ENCODE measurements at places on chromosomes 16 and 17.

GRCh38 chr17:64635647-64636305 is 26.3 kb downstream of the SMURF2 start:
- no peak for DNase-seq

DNA sequence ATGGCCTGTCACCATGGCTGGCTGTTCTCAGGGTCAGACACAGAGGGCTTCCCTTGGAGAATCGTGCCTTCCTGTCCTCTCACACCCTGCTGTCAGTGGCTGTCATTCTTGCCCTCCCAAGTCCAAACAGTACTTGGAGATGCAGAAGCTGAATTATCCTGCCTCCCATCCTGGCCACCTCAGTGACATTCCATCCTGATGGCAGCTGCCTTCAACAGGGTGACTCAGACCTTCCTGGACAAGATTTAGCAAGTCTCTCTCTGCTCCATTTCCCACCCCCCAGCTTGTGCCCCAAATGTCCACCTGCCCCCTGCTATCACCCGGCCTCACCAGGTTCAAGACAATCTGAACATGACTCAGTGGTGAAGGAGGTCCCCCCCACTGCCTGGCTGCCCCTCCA is 4.8 kb upstream of the KRT36 start:
- DNase-seq = no peak

DNA sequence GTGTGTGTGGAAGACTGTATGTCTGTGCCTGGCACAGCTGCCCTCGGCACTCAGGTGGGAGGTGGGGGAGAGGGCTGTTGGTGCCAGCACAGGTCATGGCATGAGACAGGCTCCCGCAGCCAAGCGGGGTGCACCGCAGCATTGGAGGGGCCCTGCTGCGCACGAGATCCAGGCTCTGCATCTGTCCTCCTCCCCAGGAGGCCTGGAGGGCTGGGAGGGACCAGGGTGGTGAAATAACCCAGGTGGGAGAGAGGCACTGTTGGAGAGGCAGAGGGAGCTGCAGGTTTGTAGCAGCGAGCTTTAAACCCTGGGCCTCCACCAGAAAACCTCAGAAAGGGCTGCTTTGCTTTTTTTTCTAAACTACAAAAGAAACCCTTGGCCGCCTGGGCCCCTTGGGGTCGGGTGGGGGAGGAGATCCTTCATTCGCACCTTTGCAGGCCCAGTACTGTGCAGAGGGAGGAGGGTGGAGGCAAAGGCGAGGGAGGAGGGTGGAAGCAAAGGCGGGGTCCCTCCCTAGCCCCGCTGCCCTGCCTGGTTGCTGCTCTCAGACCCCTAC is 241.7 kb downstream of the SEC14L1 start:
- peak; percentile 68 for DNase-seq

GRCh38 chr17:77926981-77927380 is 31.5 kb upstream of the TNRC6C start:
- DNase-seq = no peak

DNA sequence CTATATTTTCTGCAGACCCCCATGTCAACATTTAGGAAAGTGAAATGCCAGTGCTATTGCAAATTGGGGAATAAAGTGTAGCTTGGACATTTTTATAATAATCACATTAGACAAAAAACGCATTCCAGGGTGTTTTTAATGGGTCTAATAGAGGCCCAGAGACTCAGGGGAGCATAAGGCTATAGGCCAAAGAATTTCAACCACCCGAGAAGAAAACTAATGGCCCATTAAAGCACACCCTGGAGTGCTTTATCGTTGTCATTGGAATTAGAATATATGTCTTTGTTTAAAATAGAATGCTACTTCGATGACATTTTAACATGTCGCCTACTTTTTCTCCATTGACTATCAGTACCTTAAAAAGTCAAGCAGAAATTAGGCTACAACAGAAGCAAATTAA is 414.1 kb upstream of the CDH8 start:
- no peak for DNase-seq

- DNase-seq = no peak
Observed at GRCh38 chr16:21957714-21958346, 4.7 kb downstream of the UQCRC2 start.

DNA sequence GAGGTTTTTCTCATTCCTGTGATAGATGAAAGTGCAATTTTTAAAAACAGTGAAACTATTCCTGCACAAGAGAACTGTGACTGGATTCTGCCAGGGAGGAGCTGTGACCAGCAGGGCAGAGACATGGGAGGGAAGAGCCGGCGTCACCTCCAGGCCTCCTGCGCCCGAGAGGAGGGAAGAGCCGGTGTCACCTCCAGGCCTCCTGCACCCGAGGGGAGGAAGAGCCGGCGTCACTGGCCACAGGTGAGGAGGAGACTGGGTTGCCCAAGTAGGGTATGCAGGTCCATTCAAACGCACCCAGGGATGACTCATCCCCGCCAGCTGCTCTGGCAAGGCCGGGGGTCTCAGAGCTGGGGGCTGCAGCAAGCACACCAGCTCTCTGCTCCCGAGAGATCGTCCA is 56.7 kb downstream of the METRNL start:
- peak; percentile 7 for DNase-seq

GRCh38 chr17:34624767-34625383 is 45.5 kb downstream of the TMEM132E start:
- no peak for DNase-seq

DNA sequence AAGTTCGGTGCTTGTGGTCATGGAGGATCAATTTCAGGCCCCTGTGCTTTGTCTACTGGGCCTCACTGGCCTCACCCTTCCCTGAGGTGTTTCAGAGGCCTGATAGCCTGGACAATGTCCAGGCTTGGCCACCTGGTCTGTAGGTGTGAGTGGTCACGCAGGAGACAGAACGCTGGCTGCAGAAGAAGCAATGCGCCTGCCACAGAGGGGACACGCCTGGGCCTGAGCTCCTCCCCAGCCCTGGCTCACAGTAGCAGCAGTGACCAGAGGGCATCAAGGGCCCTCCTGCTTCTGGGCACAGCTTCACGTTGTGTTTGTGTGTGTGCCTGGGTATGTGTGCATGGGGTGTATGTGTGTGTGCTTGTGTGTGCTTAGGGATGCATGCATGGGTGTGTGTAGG is 1.9 kb upstream of the PITPNM3 start:
- DNase-seq = no peak

GRCh38 chr17:80795754-80796153 is 195.9 kb upstream of the CHMP6 start:
- peak; percentile 17 for DNase-seq

DNA sequence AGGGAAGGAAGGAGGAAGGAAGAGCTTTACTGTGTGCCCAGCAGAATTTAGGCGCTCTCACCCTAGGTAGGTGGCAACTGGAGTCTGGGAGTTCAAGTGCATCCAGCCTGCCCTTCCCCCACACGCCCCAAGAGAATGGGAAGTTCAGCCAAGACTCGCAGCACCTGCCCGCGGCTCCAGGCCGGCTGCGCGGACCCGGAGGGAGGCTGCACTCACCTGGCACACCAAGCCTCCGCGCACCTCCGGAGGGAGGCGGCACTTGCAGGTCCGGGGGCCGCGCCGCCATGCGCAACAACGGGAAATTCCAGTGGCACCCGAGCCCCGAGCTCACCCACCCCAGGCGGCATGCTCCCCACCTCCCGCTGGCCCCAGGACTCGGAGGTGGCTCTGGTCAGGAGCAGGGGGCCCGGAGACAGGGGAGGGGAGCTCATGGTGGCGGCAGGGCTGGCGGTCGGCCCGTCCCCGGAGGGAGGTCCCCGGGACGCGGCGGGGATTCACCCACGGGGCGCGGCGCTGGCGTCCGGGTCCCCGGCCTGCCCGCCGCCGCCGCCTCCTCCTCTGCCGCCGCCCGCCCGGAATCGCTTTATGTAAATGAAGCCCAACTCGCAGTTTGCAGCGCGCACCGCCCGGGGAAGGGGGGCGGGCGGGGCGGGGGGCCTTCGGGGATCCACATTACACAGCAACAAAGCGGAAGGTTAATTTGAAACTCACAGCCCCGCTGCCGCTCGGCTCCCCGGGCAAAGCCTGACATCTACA is at the start of gene ZFHX3:
ZFHX3 (minus strand) TSS at position 593 of the 756 bp plus-strand sequence. CDS start 87,983 bp downstream, outside the sequence.
- no peak for DNase-seq

GRCh38 chr17:12659500-12659899 is 6.2 kb upstream of the MYOCD start:
- DNase-seq = no peak

DNA sequence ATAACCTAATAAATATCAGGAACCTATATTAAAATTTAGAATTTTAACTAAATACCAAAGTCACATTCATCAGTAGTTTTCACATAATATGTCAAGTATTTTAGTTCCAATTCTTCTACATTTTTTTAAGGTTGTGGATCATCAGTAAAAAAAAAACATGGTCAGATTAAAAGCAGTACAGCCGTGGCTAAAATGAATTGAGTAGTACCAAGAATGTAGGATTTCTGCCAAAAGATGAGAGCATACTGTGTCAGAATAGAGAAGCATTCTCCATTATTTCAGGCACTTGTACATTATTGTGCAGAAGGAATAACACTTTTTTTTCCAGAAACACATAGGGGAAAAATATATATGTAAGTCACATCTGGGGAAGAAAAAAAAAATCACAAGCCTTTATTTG is 1176.1 kb downstream of the CDH11 start:
- no peak for DNase-seq

DNA sequence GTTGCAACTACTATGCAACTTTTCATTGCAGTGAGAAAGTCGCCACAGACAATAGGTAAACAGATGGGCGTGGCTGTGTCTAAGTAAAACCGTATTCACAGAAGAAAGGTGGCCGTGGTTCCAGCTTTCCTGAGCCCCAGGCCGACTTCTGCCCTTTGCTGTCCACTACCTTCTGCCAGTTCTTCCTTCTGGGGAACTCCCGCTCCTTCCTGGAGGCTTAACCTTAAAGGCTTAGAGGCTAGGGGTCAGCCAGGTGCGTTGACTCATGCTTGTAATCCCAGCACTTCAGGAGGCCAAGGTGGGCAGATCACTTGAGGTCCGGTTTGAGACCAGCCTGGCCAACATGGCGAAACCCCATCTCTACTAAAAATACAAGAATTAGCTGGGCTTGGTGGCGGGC is 2.1 kb upstream of the SEPTIN12 start:
- DNase-seq = no peak

DNA sequence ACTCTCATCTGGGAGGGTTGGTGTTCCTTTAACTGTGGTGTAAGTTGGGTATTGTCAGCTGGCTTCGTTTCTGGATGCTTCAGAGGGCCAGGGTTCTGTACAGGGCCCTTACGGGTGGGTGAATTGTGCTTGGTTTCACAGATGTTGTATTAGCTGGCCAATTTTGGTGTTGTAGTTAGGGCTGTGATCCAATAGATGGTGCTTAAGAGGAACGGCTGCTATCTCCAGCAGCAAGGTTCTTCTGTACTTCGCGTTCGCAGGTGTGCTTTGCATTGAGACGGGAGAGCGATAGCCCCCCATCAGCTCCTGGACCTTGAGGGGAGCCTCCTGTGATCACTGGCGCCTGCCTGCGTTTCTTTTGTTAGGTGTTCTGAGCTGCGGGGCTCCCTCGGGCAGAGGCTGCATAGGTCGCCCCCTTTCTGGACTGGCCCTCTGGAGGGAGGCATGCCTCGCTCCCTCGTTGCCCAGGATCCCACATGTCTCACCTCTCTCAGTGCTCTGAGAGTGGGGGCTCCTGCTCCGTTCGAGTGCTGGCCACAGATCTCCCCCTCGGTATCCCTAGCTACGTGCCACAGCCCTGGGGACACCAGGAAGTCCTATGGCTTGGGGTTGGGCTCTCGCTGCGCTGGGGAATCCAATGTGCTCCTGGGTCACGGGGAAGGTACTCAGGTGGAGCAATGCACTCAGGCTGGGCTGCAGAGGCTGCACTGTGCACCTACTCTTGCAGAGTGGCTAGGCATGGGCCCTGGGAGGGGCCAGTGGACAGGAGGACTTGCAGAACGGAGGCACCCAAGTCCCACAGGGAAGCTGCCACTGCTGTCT is 837 bp upstream of the PRDM7 start:
- DNase-seq = no peak

- DNase-seq = peak; percentile 47
Observed at GRCh38 chr17:19876529-19877161, 8.9 kb upstream of the ULK2 start.

GRCh38 chr16:87543436-87544191 is 50.8 kb upstream of the ZCCHC14 start:
- DNase-seq = no peak

GRCh38 chr16:31416371-31416770 is 11.8 kb downstream of the COX6A2 start:
- DNase-seq = no peak

GRCh38 chr17:64460955-64461354 is 12.0 kb downstream of the MILR1 start:
- no peak for DNase-seq

- no peak for DNase-seq
Observed at GRCh38 chr16:69448470-69449193, 24.2 kb downstream of the CYB5B start.

DNA sequence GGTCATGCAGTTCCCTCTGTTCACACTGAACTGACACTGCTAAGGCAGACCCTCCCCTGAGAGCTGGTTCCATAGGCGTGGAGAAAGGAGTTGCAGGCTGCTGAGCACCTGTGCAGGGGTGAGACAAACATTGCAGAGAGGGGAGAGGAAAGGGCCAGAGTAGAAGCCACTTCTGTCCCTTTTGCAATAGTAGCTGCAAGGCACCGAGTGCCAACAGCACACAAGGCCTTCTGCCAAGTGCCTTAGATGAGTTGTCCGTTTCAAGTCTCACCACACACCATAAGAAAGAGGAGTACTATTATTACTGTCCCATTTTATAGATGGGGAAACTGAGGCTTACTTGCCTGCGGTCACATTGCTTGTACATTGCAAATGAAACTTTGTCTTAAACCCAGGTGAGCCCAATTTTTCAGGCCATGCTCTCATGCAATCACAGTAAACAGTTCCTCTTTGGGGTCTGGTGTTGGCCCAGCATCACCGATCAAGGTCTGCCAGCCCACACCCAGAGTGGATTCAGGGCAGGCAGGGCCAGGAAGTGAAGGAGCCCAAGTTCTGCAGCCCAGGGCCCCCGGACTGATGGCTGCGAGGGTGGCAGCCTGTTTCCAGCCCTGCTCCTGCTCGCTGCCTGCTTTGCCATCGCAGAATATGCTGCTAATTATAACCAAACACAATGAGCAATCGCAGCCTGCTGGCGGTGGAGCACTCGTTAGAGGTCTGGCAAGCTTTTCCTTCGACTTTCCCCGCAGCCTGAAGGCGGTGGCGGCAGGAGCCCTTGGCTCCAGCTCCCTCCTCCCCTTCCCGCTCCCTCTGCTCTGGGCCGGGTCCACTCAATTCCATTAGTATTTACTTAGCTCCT is 36.8 kb upstream of the DYNLL2 start:
- DNase-seq = no peak

- DNase-seq = no peak
Observed at GRCh38 chr17:12603566-12603965, 62.1 kb upstream of the MYOCD start.

DNA sequence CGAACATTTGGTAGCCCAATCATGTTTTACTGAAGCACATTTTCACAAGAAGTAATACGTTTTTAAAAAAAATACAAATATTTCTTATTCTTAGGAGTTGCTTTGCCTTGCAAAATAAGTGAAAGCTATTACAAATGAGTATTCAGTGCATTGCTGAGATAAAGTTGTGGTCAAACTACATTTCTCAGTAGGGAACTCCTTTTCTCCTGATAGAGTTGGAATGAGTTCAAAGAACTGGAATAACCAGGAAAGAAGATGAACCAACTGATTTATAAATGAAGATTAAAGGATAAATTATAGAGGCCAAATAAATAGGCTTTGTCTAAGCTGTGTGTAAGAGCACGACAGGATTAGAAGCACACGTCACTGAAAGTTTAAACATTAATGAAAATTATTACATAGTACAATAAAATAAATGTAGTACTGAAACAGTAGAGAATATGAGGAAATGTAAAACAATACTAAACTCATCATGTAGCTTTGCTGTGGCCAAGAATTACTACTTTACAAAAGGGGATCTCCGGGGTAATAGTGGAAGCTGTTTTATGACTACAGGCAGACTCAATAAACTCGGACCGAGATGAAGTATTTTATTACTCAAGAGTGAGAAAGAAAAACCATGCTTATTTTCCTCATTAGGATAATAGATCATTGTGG is 73.6 kb downstream of the KCNJ2 start:
- no peak for DNase-seq
